ENCODE measurements at places on chromosomes 4 and X.

GRCh38 chr4:7574287-7575014 is 139.7 kb upstream of the PSAPL1 start:
- no peak for DNase-seq

DNA sequence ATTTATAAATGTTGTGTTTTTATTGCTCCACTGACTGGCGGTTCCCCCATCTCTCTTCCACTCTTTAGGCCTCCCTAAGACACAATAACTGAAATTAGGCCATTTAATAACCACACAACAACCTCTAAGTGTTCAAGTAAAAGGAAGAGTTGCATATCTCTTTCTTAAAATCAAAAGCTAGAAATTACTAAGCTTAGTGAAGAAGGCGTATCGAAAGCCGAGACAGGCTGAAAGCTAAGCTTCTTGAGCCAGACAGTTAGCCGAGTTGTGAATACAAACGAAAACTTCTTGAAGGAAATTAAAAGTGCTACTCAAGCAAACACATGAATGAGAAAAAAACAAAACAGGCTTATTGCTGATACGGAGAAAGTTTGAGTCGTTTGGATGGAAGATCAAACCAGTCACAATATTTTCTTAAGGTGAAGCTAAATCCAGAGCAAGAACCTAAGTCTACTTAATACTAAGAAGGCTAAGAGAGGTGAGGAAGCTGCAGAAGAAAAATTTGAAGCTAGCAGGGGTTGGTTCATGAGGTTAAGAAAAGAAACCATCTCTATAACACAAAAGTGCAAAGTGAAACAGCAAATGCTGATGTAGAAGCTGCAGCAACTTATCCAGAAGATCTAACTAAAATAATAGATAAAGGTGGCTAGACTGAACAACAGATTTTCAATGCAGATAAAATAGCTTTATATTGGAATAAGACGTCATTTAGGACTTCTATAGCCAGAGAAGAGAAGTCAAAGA is 194.0 kb upstream of the TTC29 start:
- no peak for DNase-seq

DNA sequence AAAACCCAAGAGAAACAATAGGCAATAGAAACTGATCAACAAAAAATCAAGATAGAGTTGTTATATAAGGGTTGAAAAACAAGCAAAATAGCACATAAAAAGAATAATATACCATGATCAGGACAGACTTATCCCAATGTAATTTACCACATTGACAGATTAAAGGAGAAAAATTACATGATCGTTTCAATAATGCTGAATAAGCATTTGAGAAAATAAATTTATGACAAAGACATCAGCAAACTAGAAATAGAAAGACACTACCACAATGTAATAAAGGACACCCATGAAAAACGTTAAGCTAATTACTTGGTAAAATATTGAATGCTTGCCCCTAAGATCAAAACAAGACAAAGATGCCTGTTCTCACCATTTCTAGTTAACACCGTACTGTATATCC is 105.6 kb downstream of the ARHGEF9 start:
- DNase-seq: no peak

DNA sequence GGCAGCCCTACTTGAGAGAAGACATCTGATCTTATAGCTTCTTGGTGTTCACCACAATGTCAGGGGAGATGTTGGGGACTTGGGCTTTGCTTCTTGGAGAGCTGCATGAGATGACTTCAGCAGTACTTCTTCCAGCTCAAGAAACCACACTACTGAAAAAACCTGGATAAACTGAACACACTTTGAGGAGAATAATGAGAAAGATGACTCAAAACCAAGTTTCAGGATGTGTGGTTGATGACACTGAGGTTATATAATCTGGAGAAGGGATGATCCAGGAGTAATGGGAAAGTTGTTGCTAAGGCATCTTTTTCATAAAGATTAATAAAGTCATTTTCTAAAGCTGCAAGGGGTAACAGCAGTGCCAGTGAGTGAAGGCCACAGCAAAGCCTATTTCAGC is 58.4 kb upstream of the PNPLA4 start:
- peak; percentile 51 for DNase-seq

GRCh38 chrX:9651737-9652136 is 113.9 kb downstream of the GPR143 start:
- DNase-seq: no peak

GRCh38 chrX:143873343-143873742 is 10.5 kb upstream of the UBE2NL start:
- peak; percentile 73 for DNase-seq

GRCh38 chr4:70619778-70620177 is 8.8 kb upstream of the ENAM start:
- DNase-seq: no peak

DNA sequence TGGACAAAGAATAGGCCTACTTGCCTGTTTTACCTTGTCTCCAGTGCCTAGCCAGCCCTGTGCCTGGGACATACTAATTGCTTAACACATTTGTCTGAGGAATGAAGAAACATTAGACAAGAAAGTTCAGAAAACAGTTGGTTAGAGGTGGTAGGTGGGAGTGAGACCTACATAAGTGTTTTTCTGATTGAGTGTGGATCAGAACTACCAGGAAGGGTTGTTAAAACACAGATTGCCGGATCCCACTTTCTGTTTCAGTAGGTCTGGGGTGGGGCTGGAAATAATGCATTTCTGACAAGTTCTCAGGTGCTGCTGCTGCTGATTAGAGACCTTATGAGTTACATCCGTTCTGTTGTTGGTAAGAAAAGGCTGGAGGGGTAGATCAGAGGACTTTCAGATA is 5.7 kb upstream of the JADE1 start:
- no peak for DNase-seq

- DNase-seq: peak; percentile 81
These were observed 44.2 kb downstream of the TBC1D14 start for GRCh38 chr4:6953751-6954380.

DNA sequence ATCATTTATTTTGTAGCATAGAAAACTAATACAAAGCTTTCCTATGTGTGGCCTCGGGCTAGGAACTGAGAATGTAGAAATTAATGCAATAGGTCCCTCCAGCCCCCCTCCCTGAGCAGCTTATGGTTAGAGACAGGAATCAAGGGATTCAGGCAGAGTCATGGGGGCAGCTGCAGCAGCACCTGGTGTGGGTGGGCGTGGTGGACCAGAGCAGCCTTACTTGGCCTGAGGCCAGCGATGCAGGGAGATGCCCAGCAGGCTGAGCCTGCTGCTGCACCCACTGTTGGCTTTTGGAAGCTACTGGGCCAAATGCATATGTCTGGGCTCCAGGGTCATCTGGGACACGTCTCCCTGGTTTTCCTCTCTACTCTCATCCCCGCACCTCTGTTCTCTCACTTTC is 74.0 kb downstream of the STK32B start:
- no peak for DNase-seq

- DNase-seq: no peak
These were observed 118.5 kb upstream of the PABPC4L start for GRCh38 chr4:134320048-134320447.

DNA sequence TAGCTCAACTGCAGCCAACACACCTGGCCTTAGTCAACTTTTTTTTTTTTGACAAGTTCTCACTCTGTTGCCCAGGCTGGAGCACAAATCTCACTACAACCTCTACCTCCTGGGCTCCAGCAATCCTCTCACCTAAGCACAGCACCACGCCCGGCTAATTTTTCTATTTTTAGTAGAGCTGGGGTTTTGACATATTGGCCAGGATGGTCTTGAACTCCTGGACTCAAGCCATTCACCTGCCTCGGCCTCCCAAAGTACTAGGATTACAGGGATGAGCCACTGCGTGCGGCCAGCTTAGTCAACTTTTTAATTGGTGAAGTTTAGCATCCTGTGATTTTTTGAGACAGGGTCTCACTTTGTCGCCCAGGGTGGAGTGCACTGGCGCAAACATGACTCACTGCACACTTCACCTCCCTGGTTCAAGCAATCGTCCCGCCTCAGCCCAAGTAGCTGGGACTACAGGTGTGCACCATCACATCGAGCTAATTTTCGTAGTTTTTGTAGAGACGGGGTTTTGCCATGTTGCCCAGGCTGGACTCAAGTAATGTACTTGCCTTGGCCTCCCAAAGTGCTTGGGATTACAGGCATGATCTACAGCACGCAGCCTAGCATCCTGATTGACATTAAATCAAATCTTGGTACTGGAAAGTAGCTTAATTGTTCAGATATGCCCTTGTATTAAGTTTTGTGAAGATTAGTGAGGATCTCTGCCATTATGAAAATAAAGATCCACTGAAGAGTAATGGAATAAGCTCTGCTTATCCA is 8.3 kb downstream of the HNRNPDL start:
- no peak for DNase-seq

- peak; percentile 69 for DNase-seq
These were observed 30.9 kb upstream of the TENM3 start for GRCh38 chr4:182212211-182212761.

GRCh38 chrX:109886122-109886761 is 116.7 kb upstream of the TMEM164 start:
- peak; percentile 70 for DNase-seq

DNA sequence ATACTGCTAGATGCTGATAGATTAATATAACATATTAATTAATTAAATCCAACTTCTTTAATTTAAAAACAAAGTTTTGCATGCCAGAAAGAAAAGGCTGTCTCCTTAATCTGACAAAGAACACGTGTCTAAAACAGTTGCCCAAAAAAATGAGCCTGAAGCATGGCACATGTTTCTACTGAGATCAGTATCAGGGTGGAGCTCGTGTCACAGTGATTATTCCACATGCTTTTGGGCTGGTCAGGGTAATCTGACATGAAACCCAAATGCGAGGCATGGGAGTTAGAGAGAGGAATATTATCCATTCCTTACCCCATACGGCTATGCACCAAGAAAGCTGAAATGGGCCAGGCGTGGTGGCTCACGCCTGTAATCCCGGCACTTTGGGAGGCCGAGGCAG is 79.4 kb upstream of the ADRA2C start:
- no peak for DNase-seq

- DNase-seq: peak; percentile 52
These were observed 48.3 kb upstream of the WDR1 start for GRCh38 chr4:10164877-10165283.

DNA sequence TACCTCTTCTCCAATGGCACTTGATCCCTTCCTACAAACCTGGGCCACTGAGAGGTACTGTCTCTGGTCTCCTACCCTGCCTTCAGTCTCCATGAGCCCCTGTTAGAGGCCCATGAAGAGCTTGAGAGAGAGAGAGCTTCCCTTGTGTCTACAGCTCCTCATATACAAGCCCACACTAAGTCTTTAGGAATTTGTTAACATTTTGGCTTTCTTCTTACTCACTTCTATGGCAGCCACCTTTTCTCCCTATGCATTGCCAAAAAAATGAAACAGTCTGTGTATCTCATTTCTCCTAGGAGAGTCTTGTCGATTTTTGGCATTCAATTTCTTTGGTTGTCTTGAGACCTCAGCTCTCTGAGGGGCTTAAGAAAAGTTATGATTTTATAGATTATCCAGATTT is 90.9 kb upstream of the LNX1 start:
- DNase-seq: peak; percentile 77

DNA sequence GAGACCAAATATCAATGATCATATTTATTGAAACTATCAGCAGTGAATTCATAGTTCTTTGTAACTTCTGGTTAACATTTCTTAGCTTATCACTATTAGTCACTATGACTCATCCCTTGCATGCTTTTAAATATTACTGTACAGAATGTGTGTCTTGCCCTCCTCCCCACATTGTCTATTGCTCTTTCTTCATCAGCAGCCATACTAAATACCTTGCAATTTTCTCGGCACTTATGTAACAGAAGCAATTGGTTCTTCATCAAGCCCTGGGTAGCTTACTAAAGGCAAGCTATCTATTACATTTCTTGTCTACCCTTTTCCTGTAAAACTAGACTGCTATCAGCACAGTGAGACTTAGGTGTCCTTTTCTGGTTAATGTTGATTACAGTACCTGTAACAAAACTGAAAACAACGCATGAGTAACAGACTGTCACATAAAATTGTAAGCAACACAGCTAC is 8.2 kb downstream of the KLHL4 start:
- DNase-seq: peak; percentile 74

DNA sequence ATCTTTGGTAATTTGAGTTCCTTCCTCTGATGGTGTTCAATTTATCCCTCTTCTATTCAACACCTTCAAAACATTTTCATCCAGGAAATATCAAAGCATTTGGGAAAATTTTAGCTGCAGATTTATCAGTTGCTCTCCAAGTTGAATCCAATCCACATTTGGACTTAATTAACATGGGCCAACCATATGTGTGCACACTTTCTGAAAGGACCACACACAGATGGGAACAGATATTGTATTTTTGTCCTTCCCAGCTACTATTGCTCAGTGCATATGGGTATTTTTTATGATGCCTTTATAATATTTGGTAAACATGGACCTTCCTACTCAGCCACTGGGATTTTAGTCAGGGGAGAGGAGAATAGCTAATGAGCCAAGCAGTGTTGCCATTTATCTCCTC is 65.2 kb downstream of the GLRA2 start:
- no peak for DNase-seq

DNA sequence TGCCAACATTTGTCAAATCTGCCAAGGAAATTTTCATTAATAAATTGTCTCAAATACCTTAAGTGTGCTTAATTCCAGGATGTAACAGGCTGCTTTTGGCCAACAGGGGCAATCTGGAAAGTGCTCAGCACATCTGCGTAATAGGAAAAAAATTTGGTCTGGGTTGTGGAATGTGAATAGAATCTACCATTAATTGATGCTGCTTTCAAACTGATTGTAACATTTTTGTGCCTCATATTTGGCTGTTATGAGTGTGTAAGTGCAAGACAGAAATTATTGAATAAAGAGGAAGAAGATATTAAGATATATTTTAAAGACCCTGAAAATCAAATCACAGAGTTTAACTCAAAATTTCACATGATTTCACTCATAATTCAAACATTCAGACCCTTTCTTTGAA is 41.1 kb downstream of the REELD1 start:
- DNase-seq: peak; percentile 39

- peak; percentile 90 for DNase-seq
These were observed 155.3 kb upstream of the EDNRA start for GRCh38 chr4:147325571-147325981.

GRCh38 chr4:5469151-5469775 is 239.1 kb downstream of the EVC2 start:
- DNase-seq: no peak

GRCh38 chr4:54228056-54228527 is 1.0 kb upstream of the PDGFRA start:
- peak; percentile 84 for DNase-seq

GRCh38 chr4:86543560-86544309 is 50.4 kb upstream of the PTPN13 start:
- no peak for DNase-seq

DNA sequence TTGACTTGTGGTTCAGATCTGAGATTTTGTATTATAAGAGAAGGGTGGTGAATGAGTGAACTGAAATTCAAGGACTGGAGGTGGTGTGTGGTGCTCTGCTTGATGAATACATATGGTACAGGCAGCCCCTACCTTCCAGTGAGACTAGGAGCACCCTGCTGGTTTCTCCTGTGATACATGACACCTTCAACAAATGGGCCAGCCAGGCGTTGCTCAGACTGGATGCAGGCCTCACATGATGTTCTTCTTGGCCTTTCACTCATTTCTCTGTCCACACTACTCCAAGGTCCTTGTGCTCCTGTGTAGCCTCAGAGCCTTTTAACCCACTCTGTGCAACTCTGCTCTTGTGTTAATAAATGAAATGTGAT is 67.2 kb downstream of the FNIP2 start:
- no peak for DNase-seq
